Activated T-cell treated with anti-CD3 and anti-CD28 coated beads for 48 hours (primary cell): ENCODE measurements at places on chromosomes 2 and 18.

DNA sequence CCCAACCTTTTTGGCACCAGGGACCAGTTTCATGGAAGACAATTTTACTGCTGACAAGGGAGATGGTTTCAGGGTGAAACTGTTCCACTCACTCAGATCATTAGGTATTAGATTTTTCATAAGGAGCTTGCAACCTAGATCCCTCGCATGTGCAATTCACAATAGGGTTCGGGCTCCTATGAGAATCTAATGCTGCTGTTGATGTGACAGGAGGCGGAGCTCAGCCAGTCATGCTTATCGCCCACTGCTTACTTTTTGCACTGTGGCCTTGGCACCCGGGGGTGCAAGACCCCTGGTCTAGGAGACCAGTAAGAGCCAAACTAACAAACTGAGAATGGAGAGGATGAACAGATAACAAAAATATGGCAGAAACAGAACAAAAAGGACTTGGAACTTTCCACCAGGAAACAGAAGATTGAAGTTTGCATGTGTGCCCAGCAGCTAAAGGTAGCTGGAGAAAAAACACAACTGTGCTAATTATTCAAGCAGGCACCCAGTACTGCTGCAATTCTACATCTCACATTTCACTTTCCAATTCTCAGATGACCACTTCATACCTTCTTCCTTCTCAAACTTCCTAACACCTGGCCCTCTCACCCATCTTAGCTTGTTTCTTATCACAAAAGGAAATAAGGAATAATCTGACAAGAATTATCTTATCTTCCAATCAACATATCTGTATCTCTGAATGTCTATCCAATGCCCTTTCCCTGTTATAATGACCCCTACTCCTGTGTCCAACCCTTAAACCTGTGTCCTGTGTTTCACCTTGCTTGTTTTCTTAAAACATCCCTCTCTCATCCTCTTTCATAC, 24.8 kb downstream of the SP3 start:
- no peak for DNase-seq

- no peak for DNase-seq
Observed at GRCh38 chr2:69459936-69460335, 22.7 kb upstream of the NFU1 start.

- DNase-seq = no peak
Observed at GRCh38 chr2:67948506-67948905, 114.3 kb downstream of the C1D start.

GRCh38 chr2:188142636-188143295, 148.9 kb upstream of the GULP1 start:
- DNase-seq = no peak

DNA sequence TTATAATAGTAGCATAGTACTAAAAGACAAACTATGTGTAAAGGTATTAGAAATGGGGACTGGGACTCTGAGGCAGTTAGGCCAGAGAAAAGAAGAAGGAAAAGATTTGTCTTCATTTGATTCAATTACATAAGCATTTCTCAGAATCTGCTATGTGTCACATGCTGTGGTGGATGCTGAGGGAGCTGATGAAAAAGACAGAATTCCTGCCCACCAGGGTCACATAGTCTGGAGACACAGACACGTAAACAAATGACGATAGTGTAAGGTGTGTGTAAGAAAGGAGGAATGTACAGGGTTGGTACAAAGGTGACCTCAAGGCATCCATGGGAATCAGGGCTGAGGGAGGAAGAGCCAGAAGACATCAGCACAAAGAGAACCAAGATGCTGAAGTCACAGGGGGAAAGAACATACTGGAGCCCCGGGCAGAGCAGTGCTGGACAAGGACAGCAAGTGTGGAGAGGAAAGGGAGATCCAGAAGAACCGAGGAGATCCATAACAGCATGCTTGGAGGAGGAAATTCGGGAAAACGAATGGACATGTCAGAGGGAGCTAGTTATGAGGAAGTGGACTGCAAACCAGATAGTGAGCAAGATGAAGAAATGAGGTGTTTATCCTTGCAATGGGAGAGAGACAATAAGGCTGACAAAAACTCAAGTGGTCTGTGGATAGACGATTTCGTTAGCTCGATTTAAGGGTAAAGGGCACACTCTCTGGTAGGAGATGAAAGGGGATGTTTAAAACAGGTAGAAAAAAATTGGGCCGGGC, 1.2 kb upstream of the MAPRE3 start:
- DNase-seq = no peak
